ENCODE measurements at places on chromosomes 2 and 18.
A peak's percentile ranks its signal among the peaks of the same experiment; 100 is the strongest.

- no peak for ATAC-seq
Observed at GRCh38 chr2:157093666-157094065, 163.8 kb upstream of the GALNT5 start.

GRCh38 chr2:84132370-84132769 lies 326.7 kb downstream of the SUCLG1 start:
- no peak for ATAC-seq

- no peak for ATAC-seq
Observed at GRCh38 chr2:136347981-136348380, 230.0 kb upstream of the CXCR4 start.

GRCh38 chr2:134682726-134683125 lies 36.1 kb downstream of the TMEM163 start:
- no peak for ATAC-seq

DNA sequence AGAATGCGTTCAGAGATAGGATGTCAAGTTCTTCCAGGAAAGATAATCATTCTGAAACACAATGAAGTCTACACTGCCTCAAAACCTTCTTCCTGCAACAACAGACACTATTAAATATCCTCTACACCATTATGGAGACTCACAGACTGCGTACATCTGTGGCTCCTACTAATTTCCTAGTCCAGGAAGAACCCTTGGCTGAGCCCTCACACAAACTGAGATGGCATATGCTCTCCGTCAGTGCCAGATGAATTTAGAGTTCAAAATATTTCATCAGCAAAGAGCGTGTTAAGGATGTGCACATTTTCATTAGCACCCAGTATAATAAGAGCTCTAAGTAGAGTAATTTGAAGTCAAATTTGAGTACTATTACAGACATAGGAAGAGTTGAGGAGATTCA lies 117.2 kb downstream of the TCF4 start:
- ATAC-seq = no peak

GRCh38 chr2:70702711-70703395 lies 65.1 kb downstream of the ADD2 start:
- no peak for ATAC-seq

DNA sequence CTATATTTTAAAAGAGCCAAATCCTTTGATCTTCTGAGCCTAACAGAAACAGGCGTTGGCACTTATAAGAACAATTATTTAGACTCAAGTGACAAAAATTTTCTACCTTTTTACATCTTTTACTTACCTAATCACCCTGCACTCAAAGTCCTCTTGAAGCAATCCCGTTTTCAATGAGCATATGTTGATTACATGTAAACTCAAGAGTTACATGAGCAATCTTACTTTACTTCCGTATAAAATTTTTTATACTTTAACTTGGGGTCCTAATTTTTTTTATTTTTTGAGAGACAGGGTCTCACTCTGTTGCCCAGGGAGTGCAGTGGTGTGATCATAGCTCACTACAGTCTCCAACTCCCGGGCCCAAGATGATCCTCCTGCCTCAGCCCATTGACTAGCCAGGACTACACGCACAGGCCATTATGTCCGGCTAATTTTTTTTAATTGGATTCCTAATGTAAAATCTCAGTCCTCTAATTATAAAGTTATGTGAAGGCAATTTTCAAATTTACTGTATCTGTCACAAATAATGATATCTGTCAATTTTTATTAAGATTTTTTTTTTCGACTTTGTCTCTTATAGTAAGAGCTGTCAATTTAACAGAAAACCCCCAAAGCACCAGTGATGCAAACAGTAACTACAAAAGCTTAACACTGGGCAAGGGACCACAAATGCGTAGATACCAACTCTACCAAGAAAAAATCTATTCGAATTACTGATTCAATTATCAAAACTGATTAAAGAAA lies 19.1 kb upstream of the STPG4 start:
- no peak for ATAC-seq

GRCh38 chr2:1527153-1527992 lies 114.1 kb downstream of the TPO start:
- ATAC-seq = no peak

DNA sequence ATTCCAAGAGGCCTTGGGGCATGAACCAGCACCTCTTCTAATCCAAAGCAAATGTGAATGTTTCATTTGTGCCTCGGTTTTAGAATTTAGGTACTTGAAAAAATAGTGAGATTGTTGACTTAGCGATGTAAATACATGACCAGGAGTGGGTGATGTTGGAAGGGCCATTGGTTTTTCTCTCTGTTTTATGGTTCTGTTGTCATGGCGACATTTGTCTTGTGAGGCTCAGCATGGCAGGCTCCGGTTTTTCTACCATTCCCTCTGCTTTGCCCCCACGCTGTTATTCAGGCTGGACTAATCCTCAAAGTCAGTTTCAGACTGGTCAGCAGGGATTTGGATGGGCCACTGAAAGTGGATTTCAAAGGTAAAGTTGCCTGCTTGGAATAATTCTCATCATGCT lies 255.4 kb downstream of the ALPK2 start:
- ATAC-seq = no peak

GRCh38 chr2:49687918-49688317 lies 533.6 kb upstream of the FSHR start:
- ATAC-seq = no peak

GRCh38 chr2:207481924-207482323 lies 47.8 kb upstream of the CREB1 start:
- no peak for ATAC-seq

DNA sequence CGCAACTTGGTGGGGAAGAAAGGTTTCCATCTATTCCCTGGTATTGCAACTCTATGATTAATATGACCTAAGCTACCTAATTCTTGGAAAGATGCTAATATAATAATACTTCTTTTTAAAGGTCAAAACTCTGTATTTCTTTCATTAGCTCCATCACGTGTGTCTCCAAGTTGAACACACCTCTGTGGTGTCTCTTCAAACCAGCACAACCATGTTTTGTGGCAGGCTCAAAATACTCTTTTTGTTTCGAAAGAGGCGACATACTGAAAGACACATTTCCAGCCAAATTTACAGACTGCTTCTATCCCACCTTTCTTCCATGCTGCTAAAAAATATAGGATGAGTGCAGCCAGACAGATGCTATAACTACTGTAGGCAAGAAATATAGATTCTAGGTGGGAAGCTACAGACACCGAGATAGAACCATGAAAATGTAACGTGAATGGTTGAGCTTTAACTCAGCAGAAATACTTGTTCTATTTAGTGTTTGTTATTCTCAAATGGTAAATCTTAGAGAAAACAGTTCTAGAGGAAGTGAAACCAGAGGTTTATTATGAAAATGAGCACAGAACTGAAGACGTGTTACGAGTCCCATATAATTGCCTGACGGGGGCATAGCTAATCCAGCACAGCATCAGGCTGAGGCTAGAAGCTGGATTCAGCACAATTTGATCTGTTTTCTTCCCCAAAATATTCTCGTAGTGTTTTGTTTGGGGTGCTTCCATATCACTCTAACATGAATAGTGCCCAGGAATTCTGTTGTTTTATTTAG lies 991.5 kb upstream of the FANCL start:
- ATAC-seq = peak; percentile 89

- no peak for ATAC-seq
Observed at GRCh38 chr2:20496076-20496872, 49.4 kb downstream of the RHOB start.

- no peak for ATAC-seq
Observed at GRCh38 chr2:158973116-158973956, 4.9 kb downstream of the TANC1 start.

GRCh38 chr2:216031960-216032689 lies 18.8 kb upstream of the MREG start:
- peak; percentile 60 for ATAC-seq

GRCh38 chr18:543447-544078 lies 36.6 kb upstream of the CETN1 start:
- ATAC-seq = no peak

GRCh38 chr2:64207573-64207972 lies 63.4 kb upstream of the PELI1 start:
- peak; percentile 69 for ATAC-seq

DNA sequence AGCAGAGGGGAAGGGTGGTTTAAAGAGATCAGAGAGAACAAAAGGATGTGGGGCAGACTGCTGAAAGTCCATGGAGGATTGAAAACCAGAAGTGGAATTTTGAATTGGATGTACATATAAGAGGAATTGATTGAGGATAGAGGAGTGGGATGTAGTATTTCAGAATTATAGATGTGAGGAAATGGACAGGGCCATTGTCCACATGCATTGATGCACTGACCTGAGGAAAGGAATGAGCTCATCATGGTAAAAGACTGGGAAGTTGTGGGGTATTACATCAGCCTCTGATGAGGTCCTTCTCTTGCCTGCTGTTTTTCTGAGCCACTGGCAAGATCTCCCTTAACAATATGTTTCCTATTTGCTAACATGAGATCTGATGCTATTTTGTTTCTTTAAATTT lies 365.7 kb upstream of the FANCL start:
- no peak for ATAC-seq

- ATAC-seq = no peak
Observed at GRCh38 chr2:73262108-73262651, 22.1 kb downstream of the FBXO41 start.

GRCh38 chr2:29059624-29060023 lies 14.7 kb downstream of the PCARE start:
- no peak for ATAC-seq

GRCh38 chr18:23134780-23135549 lies at the start of gene CABLES1:
Gene CABLES1, plus strand, starts transcription at chr18:23135485. Its CDS starts 278 bp downstream, at chr18:23135763.
- peak; percentile 6 for ATAC-seq

GRCh38 chr2:197426723-197427603 lies 7.9 kb downstream of the SF3B1 start:
- ATAC-seq = no peak

GRCh38 chr18:58862851-58863538 lies 1.7 kb upstream of the ZNF532 start:
- peak; percentile 56 for ATAC-seq

- no peak for ATAC-seq
Observed at GRCh38 chr2:43513216-43513615, 82.6 kb downstream of the THADA start.

- no peak for ATAC-seq
Observed at GRCh38 chr2:189056200-189057106, 82.3 kb downstream of the COL3A1 start.

- no peak for ATAC-seq
Observed at GRCh38 chr2:159086342-159086741, 117.9 kb downstream of the TANC1 start.

DNA sequence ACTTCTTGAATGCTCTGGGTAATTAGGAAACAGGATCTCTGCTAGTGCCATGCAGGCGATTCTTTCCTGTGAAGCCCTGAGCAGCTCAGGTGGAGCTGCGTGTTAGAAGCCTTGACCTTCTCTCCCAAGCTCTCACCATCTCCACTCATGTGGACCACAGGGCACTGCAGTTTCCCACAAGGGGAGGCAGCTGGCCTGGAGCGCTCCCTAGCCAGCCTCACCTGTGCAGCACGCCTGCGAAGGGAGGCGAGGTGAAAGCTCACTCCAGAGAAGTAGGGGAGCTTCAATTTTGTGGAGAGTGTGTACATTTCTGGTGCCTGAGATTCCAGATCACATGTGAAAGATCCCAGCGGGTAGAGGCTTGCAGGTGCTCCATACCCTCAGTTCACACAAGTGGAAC lies 11.1 kb upstream of the HES6 start:
- no peak for ATAC-seq

Data from stimulated activated memory B cell treated with anti-CD40 and anti-IgM and Interleukin-4, amounts not matched to agents 10 μg/mL and 1 μg/mL and 100 μg/mL, for 72 hours (primary cell).